Bronchus fibroblast of lung (primary cell): ENCODE measurements at places on chromosomes 13 and 19. TPM values are rescaled to one million over a fixed set of nuclear protein-coding genes. Genes with fewer than 3 reads are reported as not detected.

The RDH8 gene
- total RNA-seq: not detected in 2 replicates

The ZNF112 gene
- total RNA-seq: 1.5 TPM in 2 replicates

The ZNF578 gene
- total RNA-seq: 0.74 and 0.84 TPM in 2 replicates

The ZNF615 gene
- 3.3 and 4.5 TPM in 2 replicates for total RNA-seq

The PRKCG gene
- total RNA-seq: not detected in 2 replicates

The PLIN5 gene
- not detected in 2 replicates for total RNA-seq
